ENCODE measurements at places on chromosomes 12 and 14.

GRCh38 chr12:40286583-40286982, 61.8 kb downstream of the LRRK2 start:
- DNase-seq = no peak

DNA sequence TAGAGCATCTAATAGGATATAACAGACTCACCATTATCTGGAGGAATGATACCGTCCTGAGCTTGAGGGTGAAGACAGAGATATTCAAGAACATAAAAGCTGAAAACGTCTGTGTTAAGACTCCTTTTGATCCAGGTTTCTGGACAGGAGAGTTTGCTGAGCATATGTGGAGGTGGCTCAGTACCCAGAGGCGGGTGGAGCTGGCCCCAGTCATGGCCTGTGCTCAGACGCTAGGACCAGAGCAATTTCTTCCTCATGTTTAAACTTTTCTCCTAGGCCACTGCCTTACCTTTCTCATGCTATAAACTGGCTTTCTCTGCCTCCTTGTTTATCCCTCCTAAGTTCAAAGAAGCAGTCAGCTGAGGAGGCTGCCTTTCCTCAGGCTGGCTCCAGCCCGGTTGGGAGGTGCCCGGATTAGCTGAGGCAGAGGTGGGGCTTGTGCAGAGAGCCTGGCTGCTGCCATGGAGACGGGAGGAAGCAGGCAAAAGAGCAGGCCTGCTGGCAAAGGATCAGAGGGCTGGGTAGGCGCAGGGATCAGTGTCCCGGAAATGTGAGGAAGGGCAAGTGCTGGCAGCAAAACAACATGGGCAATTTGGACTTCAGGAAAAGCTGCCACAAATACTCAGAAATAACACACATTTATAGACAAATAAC, 13.7 kb downstream of the COA8 start:
- peak; percentile 59 for DNase-seq

DNA sequence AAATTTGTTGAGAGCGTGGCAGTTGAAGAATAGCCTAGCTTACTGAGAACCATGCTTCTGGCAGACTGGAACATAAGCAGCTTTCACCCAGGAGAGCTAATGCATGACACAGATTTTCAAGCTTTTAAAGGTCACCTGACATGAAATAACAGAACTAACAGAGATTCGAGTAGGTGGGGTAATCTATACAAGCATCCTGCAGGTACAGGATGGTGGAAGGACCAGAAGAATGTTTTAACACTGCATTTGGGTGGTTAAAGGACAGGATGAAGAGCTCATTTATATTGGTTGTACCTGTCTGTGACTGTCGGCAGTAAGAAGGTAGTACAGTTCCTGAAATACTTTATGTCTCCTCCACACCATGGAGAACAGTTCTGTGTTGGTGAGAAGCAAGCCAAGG, 8.9 kb downstream of the PELI2 start:
- no peak for DNase-seq

- peak; percentile 54 for DNase-seq
Observed at GRCh38 chr12:132218915-132219314, 74.7 kb downstream of the NOC4L start.

- no peak for DNase-seq
Observed at GRCh38 chr12:40209886-40210285, 14.9 kb upstream of the LRRK2 start.

GRCh38 chr12:105804591-105805265, 334.0 kb downstream of the NUAK1 start:
- DNase-seq = no peak

DNA sequence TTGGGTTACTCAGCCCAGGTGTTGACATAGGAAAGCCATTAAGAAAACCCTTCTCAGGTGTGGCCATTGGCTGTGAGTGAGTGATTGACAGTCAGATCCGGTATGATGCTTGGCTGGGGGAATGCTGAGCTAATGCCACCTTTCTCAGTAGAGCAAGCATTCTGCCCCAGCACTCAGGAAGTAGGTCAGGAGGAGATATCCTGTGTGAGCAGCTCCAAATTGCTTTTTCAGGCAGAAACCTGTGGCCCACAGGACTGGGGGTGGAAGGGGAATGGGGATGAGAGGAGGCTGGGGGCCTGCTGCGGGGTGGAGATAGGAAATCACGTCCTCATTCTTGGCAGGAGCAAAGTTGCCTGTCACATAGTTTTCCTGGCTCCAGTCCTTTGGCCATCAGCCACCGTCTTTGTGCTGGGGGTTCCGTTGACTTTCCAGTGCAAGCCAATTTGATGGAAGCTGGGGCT, 55.7 kb downstream of the NINJ2 start:
- no peak for DNase-seq

DNA sequence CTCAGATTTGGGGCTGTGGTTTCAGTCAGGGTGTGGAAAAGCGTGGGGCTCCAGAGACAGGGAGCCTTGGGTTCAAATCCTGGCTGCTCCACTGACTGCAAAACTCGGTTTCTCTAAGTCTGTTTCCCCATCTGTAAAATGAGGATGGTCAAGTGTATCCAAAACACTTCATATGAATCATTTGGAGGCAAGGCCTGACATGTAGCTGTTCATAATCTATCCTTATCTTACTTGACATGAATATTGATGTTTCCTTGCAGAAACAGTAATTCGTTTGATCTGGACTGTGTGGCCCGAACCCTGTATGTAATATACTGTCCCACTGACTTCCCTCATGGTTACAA, 1.5 kb upstream of the CCDC63 start:
- no peak for DNase-seq

DNA sequence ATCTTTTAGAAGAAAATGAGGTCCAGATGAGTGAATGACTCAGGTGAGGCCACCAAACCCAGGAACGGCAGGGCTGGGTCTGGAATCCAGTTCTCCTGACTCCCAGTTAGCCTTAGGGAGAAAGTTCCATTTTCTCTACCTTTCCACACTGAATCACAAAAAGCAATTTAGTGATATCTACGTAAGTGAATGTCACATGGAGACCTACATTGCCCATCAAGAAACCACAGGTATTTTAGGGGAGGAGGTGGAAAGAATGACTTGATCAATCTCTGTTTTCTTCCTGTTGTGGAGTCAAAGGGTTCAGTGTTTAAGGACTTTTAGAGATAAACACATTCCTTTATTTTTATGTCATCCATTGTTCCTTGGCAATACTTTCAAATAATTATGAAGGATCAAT, 106.9 kb upstream of the PTPRB start:
- DNase-seq = no peak

- peak; percentile 8 for DNase-seq
Observed at GRCh38 chr14:33676135-33676566, 274.7 kb downstream of the EGLN3 start.

DNA sequence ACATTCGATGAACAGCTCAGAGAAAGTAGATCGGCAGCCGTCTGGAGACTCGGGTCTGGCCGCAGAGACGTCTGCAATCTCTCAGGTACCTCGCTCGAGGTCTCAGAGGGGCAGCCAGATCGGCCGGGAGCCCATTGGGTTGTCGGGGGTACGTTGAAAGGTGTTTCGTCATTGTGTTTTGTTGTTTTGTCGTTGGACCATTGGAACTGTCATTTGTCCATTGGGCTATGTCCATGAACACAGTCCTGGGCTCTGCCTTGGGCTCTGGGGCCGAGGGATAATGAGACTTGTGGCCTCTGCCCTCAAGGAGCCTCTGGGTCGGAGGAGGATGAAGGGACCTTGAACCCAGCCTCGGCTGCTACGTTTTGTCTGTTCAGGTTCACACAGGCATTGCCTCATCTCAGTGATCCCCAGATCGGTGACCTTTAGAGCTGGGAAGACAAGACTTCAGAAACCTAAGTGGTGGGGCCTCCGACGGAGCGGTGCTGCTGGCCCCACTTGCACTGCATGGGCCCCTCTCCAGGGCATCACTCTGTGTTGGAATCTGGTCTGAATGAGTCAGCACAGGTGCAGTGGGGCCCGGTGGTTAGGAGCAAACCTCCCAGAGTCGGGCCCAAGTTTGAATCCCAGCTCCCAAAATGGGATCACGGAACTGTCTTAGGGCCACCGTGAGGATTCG, 23.6 kb upstream of the MLXIP start:
- no peak for DNase-seq

- no peak for DNase-seq
Observed at GRCh38 chr12:72270961-72271360, 1.2 kb upstream of the TRHDE start.

GRCh38 chr12:120774169-120774916, 48.7 kb downstream of the ACADS start:
- DNase-seq = no peak
